ENCODE measurements at places on chromosomes 7 and 10.

DNA sequence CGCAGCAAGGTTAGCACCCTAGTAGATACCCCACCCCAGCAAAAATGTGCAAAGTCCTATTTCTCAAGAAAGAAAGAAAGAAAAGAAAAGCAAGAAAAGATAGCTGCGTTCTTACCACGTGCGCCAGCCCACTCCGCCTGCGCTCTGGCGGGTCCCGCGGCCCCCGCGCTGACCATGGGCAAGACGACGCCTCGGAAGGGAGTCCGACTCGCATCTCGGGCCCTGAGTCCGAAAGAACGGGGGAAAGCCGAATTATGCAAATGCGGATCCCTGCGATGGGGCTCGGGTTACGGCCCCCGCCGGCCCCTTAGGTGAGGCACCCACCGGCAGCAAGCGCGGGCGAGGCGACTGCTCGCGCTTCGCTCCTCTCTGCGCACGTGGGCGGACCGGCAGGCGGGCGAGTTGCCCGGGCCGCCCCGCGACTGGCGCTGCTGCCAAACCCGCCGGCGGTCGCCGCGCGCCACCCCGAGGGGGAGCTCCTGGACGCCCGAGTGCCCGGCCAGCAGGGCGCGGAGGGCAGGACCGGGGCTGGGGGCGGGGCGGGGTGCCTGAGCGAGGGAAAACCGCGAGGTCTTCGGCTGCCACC is 2.4 kb upstream of the EGR2 start:
- no peak for DNase-seq

- no peak for DNase-seq
Measured at GRCh38 chr10:78178940-78179339, 145.3 kb downstream of the RPS24 start.

GRCh38 chr10:78687626-78688025 is 381.1 kb upstream of the ZMIZ1 start:
- no peak for DNase-seq

DNA sequence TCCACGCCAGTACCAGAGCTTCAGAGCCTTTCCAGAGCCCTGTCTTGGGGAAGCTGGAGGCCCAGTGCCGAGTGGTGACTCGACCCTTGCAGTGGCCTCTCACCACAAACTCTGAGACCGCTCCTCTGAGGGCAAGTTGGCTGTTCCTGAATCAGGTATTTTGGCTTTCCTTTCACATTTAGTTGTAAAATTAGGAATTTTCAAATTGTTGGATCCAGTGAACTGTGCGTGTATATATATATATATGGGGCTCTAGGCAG is 128.7 kb upstream of the UNC5B start:
- DNase-seq, result no peak

DNA sequence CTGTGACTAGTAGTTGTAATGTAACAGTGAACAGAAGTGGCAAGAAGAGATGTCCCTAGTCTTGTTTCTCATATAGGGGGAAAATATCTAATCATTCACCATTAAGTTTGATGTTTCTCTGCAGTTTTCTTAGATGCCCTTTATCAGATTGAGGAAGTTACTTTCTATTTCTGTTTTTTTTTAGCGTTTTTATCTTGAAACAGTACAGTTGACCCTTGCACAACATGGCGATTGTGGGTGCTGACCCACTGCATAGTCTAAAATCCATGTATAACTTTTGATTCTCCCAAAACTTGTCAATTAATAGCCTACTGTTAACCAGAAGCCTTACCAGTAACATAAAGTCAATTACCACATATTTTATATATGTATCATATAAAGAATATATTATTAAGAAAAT is 192.0 kb downstream of the ADK start:
- no peak for DNase-seq

GRCh38 chr10:128318366-128318765 is 192.1 kb upstream of the MKI67 start:
- DNase-seq, result no peak

GRCh38 chr7:100544967-100545359 is 6.0 kb downstream of the AGFG2 start:
- no peak for DNase-seq

DNA sequence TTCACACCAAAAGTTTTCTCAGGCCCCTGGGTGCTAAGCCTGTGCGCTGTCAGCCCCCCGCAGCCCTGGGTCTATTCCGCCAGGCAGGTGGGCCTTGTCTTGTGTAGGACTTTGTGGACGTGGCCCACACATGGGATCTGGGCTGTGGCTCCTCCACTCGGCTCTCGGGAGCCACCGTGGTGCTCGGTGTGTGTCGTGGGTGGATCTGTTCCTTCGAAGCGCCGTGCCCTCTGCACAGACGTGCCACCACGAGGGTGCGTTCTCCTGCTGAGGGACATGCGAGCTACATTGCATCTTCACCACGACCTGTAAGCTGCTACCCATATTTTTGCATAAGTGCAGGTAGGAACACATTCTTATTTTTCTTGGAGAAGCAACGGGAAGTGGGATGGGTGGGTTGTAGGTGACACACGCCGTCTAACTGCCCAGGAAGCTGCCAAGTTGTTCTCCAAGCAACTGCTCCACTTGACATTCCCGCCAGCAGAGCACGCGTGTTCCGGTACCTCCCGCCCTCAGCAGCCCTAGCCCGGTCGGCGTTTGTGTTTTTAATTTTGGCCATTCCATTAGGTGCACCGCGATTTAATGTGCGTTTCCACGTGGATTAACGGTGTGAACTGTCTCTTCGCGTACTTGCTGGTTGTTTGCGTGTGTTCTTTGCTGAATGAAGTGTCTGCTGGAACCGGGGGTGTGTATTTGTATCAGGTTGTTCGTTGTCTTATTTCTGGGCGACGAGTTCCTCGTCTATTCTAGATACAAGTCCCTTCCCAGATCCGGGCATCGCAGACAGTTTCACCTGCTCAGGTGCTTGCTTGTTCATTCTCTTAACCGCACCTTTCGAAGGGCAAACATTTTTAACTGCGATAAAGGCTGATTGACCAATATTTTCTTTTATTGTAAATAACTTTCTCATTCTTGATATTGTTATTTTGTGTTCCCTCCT is 47.4 kb upstream of the CFAP46 start:
- no peak for DNase-seq

DNA sequence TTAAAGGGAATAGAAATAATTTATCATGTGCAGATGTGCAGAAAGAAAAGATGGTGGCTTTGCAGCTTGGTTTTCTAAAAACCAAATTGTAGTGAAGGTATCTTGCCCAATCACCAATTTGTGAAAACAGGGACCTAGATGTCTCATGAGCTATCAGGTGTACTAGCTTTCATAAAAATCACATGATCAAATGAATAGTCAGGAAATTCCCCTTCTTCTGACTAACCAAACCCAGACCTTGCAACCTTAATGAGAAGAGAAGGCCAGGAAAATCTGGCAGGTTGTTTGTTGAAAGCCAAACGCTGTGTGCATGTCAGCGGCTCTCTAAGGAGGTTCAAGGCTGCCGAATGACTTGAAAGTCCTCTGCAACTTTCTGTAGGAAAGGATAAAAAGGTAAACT is 304.4 kb upstream of the NRP1 start:
- DNase-seq, result no peak

- DNase-seq, result no peak
Measured at GRCh38 chr10:100468978-100469377, 6.2 kb downstream of the WNT8B start.

DNA sequence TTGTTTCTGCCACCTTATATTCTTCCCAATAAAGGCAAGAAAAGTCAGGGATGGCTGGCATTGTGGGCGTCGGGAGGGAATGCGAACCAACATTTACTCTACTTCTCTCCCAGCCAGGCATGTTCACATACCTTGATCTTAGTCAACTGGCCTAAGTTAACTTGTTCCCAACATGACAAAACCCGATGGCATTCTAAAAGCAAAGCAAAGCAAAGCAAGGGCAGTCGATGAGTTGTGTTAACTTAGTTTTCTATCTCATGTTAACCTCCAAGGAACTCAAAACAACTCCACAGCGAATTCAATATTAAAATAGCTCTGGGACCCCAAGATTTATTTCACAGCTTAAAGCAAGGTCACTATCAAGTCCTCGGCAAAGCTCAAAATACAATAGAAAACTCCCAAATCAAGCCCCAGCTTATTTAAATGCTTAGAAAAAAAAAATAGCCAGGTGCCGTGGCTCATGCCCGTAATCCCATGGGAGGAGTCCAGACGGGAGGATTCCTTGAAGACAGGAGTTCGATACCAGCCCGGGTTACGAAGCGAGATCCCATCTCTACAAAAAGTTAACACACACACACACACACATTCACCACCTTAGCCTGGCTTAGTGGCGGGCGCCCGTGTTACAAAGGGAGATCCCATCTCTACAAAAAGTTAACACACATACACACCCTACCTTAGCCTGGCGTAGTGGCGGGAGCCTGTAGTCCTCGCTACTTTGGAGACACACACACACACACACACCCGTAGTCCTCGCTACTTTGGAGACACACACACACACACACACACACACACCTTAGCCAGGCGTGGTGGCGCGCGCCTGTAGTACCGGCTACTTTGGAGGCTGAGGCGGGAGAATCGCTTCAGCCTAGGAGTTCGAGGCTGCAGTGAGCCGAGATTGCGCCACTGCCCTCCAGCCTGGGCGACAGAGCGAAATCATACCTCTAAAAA is 901 bp upstream of the CCNY start:
- no peak for DNase-seq

- DNase-seq, result no peak
Measured at GRCh38 chr7:120998520-120998919, 10.0 kb downstream of the CPED1 start.

DNA sequence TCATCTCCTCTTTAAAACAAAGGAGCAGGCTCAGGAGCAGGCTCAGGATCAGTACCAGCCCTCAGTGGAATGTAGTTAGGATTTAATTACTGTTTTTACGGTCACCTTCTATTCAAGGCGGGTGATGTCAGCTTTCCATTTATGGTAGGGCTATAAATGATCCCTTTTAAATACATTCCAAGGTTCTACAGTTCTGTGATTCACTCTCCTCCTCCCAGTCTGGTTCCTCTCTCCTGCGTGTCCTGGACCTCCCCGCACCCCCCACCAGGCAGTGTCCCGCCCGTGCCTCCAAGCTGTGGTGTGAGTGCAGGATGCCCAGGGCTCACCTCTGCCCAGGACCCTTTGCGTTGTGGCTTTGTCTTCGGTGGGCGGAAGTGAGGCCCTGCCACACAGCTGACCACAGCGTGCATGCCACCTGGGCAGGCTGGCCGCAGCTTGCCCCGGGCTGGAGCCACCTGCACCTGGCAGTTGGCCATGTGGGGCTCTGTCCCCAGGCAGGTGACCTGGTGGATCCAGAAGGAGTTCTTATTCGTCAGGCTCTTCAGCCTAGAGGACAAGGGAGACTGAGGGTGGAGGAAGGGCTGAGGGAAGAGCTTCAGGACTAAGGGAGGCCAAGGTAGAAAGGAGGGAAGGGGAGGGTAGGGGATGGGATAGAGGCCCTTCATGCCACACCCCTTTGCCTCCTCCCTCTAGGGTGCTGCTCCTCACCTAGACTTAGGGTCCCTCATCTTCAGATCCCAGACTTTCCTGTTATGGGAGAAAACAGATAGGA is 9.1 kb downstream of the LOXL4 start:
- no peak for DNase-seq

- no peak for DNase-seq
Measured at GRCh38 chr10:36469585-36469984, 655.8 kb upstream of the ANKRD30A start.

DNA sequence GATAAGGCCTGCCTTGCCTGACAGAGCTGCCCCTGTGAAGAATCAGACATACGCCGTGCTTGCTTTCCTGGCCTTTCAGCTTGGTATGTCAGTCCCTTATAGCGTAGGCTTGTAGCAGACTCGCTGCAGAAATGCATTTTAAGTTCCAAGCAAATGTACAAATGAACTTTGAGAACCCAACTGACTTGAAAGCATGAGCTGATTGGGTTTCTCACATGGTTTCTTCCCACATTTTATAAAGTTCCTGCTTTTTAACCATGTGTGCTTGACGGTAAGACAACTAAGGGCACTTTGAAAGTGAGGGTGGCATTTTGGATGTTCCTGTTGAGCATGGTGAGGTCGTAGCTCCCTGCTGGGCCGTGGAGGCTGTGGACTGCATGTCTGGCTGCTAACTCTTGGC is 62.6 kb downstream of the CCNY start:
- DNase-seq, result no peak

DNA sequence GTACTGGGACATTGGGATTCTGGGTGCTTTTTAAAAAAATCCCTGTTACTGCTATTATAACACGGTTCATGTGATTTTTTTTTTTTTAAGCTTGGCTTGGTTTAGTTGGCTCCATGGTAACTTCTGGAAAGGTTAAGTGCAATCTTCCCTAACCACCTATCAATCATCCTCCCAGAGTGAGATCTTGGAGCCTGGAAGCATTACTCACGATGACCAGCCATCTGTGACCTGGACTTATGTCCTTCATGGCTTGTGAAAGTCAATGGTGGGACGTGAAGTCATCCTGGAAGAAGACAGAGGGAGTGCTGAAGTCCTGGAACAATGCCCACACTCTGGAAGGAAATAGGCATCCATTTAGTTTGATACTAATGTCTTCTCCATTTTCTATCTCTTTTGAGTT is 135.5 kb upstream of the FRMD4A start:
- DNase-seq, result no peak

DNA sequence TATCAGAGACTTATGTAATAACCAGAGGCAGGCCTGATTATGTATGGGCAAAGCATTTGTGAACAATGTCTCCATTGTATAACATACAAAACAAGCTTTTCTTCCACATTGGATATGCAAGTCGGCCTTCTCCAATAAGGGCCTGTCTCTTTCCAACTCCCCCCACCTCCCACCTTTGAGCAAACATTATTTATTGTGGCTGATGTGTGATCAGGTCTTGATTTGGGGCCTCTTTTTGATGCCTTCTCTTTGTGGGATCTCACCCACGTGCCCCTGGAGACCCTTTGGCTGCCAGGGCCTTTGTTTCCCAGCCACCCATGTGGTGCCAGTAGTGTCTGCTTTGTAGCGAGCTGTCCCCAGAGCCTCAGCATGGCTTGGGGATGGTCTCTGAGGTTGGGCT is 53.0 kb downstream of the TCF7L2 start:
- no peak for DNase-seq

- no peak for DNase-seq
Measured at GRCh38 chr7:47672271-47672791, 90.4 kb upstream of the TNS3 start.

DNA sequence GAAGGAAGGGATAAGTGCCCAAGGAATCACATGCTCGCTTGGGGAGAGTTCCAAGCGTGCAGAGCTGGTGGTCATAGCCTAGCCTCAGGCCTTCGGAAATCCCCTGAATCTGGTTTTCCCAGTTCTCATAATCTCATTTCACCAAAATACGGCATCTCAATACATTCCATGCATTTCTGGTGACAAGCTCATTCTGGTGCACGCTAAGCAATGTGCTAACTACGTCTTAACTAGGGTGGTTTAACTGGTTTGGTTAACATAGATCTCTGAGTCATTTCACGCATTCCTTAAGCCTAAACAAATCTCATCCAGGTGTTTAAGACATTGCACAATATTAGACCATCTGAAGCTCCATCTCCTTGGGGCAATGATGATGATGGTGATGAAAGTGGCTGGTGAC is 72.9 kb upstream of the STEAP1B start:
- no peak for DNase-seq

- no peak for DNase-seq
Measured at GRCh38 chr7:74475987-74476350, 22.3 kb downstream of the GTF2IRD1 start.

- DNase-seq, result peak; percentile 23
Measured at GRCh38 chr7:82183634-82184033, 259.9 kb downstream of the CACNA2D1 start.

GRCh38 chr10:70578371-70578947 is 24.1 kb downstream of the PRF1 start:
- no peak for DNase-seq

Measured in fibroblast of skin of left quadriceps (primary cell).